Stimulated activated CD4-positive, alpha-beta T cell treated with anti-CD3 and anti-CD28 coated beads, Interleukin-1b, Interleukin-23, amount 100 ng/mL, for 4 hours (primary cell): ENCODE measurements at places on chromosomes 11 and 22.

DNA sequence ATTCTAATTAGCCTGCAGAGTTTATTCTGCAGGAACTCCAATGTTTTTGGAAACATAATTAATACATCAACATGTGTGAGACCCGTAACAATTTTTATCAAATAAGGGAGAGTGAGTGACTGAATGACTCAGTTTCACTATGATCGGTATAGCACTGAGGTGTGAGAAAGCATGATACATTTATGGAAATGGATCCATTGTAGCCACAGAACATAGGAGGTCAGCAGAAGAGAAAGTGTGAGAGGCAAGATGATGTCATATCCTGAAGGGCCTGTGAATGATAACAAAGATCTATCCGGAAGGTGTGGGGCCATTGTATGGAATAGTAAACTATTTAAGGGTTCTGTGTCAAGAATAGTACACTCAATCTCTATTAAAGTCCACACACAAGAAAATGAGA is 1406.1 kb upstream of the TENM4 start:
- DNase-seq: no peak

DNA sequence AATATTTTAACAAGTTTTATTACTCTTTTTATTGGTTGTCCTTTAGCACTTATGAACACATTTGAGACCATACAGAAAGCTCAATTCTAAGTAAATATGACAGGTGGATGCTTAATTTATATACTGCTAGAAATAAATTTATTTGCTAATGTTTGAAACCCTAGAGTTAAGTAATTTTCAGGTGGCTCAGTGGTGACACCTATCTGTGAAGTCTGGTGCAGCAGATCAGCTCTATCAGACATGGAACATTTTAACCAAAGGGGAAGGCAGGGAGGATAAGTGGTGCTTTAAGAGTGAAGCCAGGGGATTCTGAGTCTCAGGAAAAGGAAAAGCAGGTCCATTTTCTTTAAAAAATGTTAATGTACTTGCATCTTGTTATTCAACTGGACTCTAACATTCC is 175.8 kb downstream of the DSCAML1 start:
- DNase-seq: no peak

DNA sequence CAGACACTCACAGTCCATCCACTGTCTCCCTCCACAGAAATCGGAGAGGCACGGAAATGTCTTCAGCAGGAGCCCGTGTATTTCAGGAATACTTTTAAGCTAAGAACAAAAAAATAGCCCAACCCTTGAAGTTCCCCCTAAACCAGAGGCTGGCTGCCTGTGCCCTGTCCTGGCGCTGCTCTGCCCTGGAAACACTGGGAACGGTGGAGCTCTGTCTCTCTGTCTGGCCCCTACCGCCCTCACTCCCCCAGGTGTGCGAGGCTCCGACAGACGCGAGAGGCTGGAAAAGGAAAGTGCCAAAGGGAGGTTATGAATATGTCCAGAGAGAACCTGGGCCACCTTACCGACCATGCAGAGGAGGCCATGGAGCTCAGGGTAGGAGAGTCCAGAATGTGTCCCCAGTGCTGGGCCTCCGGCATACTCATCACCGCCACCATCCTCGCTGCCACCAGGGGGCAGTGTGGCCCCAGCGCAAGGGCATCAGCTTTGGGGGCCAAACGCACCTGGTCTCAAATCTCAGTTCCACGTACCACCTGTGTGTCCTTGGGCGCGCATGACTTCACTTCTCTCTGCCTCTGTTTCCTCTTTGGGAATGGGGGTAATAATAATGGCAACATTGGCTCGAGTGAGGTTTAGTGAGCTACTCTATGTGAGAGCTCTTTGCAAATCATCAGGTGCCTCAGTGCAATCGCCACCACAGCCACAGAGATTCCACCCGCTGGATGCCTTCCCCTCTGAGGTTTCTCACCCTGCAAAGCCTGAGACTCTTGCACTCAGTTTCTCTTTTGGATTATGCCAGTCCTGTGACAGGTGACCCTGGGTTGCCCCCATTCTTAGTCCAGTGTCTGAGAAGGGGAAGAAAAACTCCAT is 10.4 kb upstream of the SLCO2B1 start:
- DNase-seq: peak; percentile 78

DNA sequence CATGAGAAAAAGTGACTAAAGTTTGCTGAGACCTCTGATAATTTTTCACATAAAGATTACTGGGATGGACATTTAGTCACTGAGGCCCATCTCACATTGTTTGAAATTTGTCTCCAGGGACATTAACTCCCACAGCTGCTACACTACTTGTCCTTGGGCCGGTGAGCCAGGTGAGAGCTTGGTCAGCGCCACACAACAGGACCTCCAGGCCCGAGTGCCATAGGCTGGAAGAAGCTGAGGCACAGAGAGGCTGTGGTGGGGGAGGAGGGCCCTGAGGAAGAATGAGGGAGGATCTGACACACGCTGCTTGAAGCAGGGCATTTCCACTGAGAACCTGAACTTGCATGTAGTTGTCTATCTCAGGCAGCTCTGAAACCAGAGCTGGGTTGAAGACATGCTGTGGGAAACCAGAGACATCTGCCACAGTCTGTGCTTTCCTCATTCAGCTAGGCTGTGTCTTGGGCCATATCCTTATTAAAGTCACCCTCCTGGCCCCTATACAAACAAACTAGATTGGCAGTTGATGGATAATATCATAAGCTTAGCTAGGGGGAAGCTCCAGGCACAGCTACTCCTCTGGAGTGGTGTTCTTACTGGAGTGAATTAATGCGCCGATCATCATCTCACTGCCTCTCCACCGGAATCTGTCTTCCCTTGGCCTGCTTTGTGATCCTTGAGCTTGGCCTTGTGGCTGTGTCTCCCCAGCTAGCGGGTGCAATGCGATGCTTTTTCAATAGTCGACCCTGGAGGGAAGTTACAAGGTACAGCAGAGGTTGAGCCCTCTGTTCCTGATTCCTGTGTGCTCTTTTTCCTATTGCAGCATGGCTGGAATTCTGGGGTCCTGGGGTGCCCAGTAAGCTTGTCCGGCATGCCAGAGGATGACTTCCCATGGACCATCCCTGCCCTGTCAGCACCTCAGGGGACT is 225.3 kb upstream of the B3GAT1 start:
- DNase-seq: no peak

GRCh38 chr11:11163669-11164333 is 189.2 kb downstream of the CSNK2A3 start:
- no peak for DNase-seq

- no peak for DNase-seq
These were observed 32.3 kb downstream of the AMOTL1 start for GRCh38 chr11:94800414-94800813.

- no peak for DNase-seq
These were observed 390.0 kb upstream of the CCDC90B start for GRCh38 chr11:83676056-83676601.

DNA sequence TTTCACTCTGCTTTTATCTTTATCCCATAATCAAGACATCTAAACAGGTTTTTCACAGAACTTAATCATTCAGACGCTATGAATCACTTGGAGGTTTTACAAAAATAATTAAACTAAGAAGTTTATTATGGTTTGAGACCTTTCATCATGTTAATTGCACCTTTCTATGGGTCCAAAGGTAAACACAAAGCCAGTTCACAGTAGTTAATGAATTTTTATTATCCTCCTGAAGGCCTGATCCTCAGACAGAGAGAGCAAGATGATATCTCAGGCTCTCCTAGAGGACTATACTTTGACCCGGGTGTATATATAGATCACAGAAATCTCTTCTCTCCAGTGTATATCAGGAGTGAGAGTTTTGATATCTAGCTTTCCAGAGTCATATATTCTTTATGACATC is 1044.3 kb upstream of the RAG2 start:
- DNase-seq: no peak

DNA sequence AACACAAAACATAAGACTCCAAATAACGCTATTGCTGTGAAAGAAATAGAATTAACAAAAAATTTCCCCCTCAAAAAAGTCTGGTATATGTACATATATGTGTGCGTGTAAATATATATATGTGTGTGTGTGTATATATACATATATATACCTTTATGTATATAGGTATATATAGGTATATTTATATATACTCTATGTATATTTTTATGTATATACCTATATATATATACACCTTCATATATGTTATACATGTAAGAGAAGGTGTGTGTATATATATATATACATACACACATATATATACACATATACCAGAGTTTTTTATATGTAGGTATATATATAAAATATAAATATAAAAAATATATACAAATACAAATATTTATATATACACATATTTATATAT is 199.2 kb downstream of the RAB38 start:
- no peak for DNase-seq

GRCh38 chr22:24187731-24188644 is 6.7 kb downstream of the SUSD2 start:
- DNase-seq: no peak

DNA sequence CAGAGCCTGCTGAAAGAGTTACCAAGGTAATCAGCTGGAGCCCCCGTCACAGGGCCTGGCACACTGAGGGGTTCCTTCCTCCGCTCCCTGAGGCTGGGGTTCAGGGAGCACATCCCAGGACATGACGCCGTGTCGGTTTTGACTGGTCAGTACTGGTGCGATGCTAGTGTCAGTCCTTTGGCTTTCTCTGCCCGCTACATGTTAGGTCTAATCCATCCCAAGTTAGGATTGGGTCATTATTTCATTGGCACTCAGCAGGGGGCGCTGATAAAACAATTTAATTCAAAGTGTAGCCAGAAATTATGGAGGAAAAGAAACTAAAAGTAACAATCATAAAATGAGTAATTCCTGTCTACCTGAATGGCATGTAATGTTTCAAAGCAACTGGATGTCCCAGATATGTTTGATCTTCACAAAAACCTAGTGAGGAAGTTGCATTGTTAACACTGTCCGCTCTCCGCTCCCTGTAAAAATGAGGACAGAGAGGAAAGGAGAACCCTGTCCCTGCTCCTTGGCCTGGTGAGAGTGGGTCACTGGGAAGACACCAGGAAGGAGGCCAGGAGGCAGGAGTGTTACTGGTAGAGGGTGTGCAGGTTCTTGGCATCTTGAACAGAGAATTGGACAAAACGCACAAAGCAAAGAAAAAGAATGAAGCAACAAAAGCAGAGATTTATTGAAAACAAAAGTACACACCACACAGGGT is 27.1 kb downstream of the TSKU start:
- DNase-seq: peak; percentile 36

DNA sequence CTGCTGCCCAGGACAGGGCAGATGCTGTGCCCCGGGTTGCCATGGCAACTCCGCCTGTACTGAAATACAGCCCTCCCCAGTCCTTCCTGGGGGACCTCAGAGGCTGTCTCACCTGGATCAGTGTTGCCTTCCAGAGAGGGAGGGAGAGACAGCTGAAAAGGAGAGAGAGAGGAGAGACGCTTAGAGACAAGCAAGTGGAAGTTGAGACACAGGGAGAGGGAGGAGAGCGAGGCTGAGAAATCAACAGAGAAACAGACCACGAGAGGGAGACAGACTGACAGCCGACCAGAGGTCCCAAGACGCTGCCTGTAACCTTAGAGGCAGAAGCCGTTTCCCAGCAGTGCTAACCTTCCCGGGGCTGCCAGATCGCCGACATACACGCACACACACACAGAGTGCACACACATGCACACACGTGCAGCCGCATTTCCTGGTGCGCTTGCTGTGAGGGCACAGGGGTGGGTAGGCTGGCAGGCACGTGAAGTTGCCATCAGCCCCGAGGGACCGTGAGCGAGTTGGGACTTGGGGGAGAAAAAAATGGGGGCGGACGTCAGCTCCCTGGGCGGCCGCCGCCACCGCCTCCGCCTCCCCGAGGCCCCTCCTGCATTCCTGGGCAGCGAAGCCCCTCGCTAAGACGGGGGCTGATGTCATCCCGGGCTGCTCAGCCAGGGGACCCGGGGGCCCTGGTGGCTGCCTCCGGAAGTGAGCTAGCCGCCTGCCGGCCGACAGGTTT is 88.6 kb upstream of the CRYBB3 start:
- DNase-seq: peak; percentile 17

DNA sequence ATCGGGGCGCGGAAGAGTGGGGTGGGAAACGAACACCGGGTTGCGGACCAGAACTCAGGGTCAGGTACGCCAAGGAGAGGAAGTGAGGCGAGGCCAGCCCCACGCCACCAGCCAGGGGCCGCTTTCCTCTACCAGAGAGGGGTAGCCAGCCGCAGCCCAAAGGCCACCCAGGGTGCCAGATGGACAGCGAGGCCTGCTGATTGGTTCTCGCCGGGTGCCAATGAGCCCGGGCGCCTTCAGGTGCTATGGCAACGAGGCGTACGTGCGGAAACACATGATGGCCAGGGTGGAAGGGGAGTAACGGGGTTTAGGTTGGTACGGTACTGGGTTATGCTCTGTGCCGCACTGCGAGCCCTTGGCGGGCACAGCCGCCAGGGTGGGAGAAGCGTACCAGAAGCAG is 128.9 kb downstream of the SERGEF start:
- DNase-seq: no peak

GRCh38 chr22:19876314-19876940 is 21.8 kb upstream of the GNB1L start:
- DNase-seq: no peak

- DNase-seq: peak; percentile 83
These were observed 49.1 kb upstream of the VPREB1 start for GRCh38 chr22:22195265-22196017.

DNA sequence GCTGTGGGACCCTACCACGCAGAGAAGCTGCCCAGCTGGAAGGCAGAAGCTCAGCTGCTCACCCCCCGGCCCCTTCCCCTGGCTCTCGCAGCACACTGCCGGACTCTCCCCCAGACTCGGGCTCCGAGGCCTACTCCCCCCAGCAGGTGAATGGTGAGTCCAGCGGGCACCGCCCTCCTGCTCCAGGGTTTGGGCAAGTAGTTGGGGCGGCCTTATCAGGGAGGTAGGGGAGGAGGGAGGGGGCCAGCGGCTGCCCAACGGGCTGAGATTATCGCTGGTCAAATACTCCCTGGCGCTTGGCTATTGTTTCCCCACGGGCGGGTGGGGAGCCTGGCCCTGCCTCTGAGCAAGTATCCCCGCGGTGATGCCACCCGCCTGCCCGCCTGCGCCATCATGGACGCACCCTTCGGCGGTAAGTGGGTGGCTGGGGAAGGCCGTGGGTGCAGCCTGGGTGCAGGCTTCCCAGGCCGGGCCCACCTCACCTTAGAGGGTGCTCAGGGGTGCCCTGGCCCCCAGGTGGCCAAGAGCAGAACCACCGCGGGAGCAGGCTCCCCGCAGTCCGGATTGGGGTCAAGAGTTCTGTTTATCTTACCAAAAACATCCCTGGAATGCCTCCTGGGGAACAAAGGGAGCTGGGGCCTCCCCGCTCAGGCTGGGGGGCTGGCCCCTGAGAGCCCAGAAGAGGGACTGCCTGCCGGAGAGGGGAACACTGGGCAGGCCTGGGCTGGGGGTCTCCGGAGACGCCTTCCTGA is 16.9 kb downstream of the MYRF start:
- no peak for DNase-seq

DNA sequence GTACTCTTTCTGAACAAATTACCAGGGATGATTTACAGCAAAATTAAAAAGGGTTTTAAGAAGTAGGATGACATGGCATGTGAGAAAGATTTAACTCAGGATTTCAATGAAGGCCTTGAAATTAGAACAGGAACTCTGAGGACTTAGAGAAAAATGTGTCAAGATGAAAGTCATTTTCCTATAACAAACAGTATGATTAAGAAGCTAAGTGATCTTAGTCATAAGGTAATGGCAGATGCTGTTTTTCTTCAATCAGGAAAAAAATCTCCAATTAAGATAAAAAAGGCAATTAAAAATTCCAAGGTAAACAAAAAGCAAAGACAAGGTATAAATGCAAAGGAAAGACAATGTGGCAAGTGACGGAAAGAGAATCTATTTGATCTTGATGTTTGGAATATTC is 73.5 kb downstream of the GAB2 start:
- no peak for DNase-seq
